ENCODE measurements at places on chromosomes 1 and 21.

DNA sequence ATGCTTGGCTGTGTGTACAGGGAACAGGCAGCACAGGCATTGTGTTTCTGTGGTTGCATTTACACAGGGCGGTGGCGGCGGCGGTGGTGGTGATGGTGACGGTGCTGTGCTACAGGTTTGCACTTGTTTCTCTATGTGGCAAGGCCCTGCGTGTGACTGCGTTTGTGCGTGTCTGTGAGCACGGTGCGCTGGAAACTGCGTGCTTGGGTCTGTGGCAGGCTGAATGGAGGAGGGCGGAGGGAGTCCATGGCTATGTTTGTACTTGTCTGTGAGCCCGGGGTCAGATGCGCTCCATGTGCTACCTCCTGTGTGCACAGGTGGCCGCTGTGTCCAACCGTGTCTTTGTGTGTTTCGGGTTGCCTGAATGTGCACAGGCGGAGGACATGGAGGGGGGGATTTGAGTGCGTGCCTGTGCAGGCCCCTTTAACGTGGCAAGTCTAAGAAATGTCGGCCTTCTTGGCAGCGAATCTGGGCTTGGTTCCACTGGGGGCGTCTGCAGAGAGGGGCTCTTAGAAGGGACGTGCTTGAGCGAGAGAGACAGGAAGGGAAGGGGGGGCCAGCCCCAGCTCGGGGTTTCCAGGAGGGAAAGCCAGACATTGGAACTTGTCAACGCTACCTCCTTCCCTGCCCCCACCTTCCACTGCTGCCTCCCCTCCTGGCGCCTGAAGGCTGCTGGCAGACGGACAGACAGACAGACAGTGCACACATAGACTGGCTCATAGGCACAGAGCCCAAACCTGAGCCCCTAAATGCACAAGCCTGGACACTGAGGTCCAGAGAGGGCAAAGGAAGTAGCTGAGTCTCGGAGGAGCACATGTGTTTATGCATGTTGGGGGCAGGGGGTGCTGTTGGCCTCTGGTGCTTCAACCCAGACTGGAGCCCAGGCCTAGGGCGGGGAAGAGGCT, 32.7 kb upstream of the WASF2 start:
- DNase-seq = no peak

DNA sequence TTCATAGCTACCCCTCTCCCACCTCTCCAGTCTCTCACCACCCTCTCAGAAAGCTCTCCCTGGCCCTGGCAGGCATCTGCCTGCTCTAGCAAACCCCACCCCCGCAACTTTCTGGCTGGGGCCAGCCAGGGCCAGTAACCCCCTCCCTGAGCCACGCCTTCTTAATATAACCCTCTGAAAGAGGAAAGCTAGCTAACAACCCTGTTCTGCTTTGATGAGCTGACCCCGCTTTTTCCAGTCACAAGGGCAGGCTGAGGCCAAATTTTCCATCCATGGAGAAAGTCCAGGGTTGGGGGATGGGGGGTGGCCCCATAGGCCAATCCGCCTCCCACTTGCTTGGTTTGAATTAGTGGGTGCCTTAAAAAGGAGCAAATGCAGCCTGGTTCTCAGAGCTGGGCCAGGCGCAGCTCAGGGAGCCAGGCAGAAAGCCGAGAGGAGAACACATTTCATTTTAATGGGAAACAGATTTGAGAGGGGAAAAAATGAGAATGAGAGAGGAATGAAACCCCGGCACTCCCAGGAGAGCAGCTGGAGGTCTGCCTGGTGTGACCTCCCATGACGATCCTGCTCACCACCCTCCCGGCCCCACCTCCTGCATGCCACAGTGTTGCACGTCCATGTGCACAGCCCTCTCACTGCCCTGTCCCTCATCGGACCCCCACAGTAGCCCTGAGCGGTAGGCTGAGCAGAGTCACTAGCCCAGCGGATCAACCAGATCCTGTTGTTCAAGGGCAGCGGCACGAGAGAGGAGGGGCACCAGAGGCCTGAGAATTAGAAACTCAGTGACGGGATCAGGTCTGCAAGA, 62.3 kb downstream of the OPTC start:
- peak; percentile 16 for DNase-seq

- peak; percentile 81 for DNase-seq
Measured at GRCh38 chr1:67393240-67393639, 37.0 kb downstream of the SERBP1 start.

DNA sequence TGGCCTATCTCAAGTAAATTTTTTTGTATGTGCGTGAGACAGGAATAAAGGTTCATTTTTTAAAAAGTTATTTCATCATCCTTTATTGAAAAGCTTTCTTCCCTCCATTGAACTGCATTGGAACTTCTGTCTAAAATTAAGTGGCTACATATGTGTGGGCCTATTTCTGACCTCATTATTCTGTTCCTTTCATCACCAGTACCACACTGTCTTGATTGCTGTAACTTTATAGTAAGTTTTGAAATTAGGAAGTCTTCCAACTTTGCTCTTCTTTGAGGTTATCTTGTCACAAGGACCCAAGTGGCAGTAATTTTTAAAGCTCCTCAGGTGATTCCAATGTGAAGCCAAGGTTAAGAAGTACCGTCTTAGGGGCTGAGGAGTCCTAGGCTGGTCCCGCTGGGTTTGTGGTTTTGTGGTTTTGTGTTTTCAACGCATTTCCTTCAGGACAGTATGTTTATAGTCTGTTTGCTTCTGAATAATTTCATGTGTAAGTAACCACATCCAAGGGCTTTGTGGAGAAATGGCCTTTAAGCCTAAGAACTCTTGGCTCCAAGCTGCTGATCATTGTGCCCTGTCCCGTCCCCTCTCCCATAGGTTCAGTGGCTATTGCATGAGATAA, 12.4 kb upstream of the SCAF4 start:
- DNase-seq = no peak

- DNase-seq = no peak
Measured at GRCh38 chr1:26575348-26575747, 45.8 kb downstream of the RPS6KA1 start.

Measured in body of pancreas (tissue), 4 donors.